Glomerular endothelial cell (primary cell): ENCODE measurements at places on chromosomes 1 and 21. TPM values are rescaled to one million over a fixed set of nuclear protein-coding genes. Genes with fewer than 3 reads are reported as not detected.

Gene WNT3A
- not detected in 2 replicates for total RNA-seq

Gene CELA3B
- not detected in 2 replicates for total RNA-seq

Gene CD5L
- total RNA-seq = not detected in 2 replicates

Gene OLFML2B
- total RNA-seq = 0.53 and 3.4 TPM in 2 replicates

Gene RORC
- not detected in 2 replicates for total RNA-seq

Gene TRIM63
- not detected in 2 replicates for total RNA-seq

Gene LAPTM5
- 82.2 and 132 TPM in 2 replicates for total RNA-seq

Gene CD48
- total RNA-seq = not detected in 2 replicates

Gene PCAT6
- total RNA-seq = 6.0 TPM in 1 of 2 replicates, not detected in the other

Gene KRTAP13-2
- not detected in 2 replicates for total RNA-seq

Gene SPRR1B
- total RNA-seq = not detected in 2 replicates

Gene SAMD11
- total RNA-seq = 2.0 TPM in 1 of 2 replicates, not detected in the other

Gene LRRC39
- 0.53 TPM in 1 of 2 replicates, not detected in the other for total RNA-seq

Gene MAB21L3
- total RNA-seq = not detected in 2 replicates

Gene C1orf87
- not detected in 2 replicates for total RNA-seq

Gene UMODL1
- total RNA-seq = not detected in 2 replicates

Gene AHCTF1
- total RNA-seq = 18.8 and 26.4 TPM in 2 replicates

Gene RSRP1
- 67.5 and 102 TPM in 2 replicates for total RNA-seq

Gene TSEN15
- 22.6 and 30.8 TPM in 2 replicates for total RNA-seq

Gene RCSD1
- total RNA-seq = 5.8 and 7.1 TPM in 2 replicates

Gene KIF14
- total RNA-seq = 2.8 and 3.6 TPM in 2 replicates

Gene KRTAP7-1
- total RNA-seq = not detected in 2 replicates

Gene YBEY
- 12.4 and 16.9 TPM in 2 replicates for total RNA-seq

Gene AMY1B
- total RNA-seq = not detected in 2 replicates

Gene CASQ2
- not detected in 2 replicates for total RNA-seq

Gene BRDT
- total RNA-seq = not detected in 2 replicates

Gene ACTN2
- total RNA-seq = not detected in 2 replicates

Gene DCST1
- total RNA-seq = not detected in 2 replicates

Gene RCAN3
- total RNA-seq = 3.7 and 7.4 TPM in 2 replicates

Gene NID1
- total RNA-seq = 195 and 321 TPM in 2 replicates

Gene LCE2A
- not detected in 2 replicates for total RNA-seq

Gene PARS2
- total RNA-seq = 3.6 and 4.9 TPM in 2 replicates

Gene LCE1A
- not detected in 2 replicates for total RNA-seq

Gene ZNF648
- total RNA-seq = not detected in 2 replicates

Gene UBE2U
- not detected in 2 replicates for total RNA-seq

Gene TMEM269
- total RNA-seq = not detected in 2 replicates

Gene SLC45A3
- total RNA-seq = 11.6 and 12.7 TPM in 2 replicates

Gene ASH1L
- 16.4 and 26.6 TPM in 2 replicates for total RNA-seq

Gene WASF2
- total RNA-seq = 81.5 and 111 TPM in 2 replicates
